ENCODE measurements at places on chromosomes 3 and 15.

DNA sequence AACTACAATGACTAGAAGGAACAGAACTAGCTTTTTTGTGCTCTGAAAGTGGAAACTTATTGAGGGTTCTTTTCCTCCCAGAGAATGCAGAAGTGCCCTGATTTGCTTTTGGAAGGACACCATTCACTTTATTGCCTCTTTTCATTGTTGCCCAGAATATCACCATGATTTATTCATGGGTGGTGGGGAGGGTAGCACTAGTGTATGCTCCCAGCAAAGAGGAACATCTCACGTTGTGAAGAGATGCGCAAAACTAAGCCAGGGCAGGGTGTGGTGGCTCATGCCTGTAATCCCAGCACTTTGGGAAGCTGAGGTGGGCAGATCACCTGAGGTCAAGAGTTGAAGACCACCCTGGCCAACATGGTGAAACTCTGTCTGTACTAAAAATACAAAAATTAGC is 31.4 kb downstream of the FLNB start:
- no peak for DNase-seq

DNA sequence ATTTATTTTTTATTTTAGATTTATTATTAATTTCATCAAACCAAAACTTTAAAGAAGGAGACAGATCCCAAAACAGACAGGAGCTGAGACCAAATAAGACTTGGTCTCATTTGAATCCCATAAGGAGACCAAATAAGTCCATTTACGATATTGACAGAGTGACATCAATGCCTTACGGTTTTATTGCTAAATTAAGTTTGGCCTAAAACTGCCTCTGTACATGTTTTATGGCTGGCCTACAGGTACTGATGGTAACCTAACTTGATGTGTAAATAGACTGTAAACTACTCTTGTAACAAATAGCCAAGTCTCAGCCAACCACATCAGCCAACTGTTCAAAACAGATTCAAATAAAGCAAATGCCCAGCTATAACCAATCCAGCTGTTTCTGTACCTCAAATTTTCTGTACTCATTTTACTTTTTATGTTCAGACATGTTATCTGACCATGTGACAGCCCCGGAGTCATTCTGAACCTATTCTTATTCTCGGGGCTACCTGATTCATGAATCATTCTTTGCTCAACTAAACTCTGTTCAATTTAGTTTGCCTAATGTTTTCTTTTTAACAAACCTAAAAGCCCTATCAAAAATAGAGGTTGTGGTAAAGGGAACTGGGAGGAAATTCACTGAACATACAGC is 89.4 kb upstream of the CDAN1 start:
- DNase-seq = no peak

DNA sequence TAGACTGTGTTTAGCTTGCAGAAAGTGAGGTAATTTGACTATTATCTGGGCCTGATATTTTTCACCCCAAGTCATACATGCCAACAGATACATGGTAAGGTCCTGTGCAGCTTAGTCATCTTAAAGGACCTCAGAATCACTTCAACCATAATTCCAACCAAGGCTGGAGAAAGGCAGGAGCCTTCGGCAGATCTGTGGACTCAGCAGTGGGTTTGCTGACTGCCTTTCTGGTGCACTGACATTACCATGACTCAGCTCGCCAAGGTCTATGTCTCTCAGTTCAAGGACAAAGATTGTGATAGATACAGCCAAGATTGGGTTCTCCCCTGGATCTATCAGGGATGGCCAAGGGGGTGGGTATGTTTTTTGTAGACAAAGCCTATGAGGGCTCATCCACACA is 32.7 kb downstream of the LYZL4 start:
- DNase-seq = no peak

DNA sequence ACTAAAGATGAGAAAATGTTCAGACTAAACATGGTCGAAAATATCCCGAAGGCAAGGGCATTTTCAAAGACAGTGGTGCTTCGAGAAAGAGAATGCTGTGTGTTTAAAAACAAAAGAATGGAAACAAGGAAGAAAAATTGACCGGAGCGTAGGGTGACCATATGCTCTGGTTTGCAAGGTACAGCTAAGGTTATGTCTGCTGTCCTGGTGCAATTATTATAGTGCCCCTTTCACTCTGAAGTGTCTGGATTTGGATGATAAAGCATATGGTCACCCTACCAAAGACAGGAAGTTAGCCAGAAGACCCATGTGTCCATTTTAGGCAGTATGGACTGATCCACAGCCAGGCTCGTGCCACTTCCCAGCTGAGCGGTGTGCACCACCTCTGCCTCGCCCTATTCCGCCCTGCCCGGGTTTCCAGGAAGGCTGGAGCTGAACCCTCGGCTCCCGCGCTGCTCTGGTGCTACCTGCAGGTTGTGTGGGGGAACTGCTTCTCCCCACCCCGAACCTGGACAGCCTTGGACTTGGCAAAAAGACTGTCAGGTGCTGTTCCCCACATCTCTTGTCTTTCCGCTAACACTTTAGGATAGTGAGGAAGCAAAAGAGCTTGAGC is 25.2 kb downstream of the GOLGA6D start:
- no peak for DNase-seq

DNA sequence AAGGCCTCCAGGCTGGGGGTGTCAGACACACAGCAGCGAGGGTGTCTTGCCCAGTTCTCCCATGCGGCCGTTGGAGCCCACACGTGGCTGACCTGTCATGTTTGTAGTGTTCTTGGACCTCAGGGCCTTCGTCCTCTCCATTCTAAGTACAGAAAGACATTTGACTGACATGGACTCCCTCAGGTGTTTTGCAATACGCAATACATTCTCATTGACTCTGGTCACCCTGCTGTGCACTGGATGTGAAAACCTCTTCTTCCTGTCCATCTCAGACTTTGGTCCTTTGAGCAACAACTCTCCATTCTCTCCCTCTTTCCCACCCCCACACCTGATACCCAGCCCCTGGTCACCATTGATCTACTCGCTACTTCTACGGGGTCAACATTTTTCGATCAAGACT is 28.9 kb upstream of the ACAD9 start:
- DNase-seq = no peak

DNA sequence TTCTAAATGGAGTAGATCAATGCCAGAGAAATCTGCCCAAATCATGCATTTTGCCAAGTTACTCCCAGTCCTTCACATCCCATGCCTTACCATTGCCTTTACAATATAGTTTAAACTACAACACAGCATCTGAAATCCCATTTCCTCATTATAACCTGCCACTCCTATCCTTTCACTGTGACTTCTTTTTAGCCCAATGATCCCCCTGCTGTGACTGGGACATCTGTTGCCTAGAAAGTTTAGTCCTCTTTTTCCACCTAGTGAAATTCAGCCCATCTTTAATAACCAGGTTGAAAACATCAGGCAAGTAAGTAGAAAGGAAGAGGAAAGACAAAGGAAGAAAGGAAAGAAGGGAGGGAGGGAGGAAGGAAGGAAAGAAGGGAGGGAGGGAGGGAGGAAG is 627.9 kb upstream of the ZNF385D start:
- DNase-seq = no peak

- no peak for DNase-seq
Observed at GRCh38 chr15:80174017-80174746, 21.4 kb downstream of the FAH start.

- no peak for DNase-seq
Observed at GRCh38 chr3:123471106-123471505, 22.2 kb upstream of the ADCY5 start.

GRCh38 chr15:65583701-65584100 is 27.2 kb downstream of the INTS14 start:
- no peak for DNase-seq

DNA sequence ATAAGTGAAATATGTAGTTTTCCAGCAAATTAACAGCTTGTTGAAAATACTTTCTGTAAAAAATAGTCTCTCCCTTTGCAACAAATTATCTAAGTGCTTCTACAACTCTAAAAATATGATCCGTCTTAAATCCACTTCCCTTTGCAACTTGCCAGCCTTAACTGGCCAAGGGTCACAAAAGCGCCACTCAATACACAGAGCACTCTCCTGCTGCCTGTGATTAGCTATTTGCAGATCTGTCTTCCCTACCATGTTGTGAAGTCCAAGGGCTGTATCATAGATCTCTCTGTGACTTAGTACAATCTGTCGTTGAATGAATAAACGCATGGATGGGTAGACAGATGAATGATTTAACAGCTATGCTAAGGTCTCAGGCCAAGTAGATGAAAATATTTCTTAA is 76.2 kb downstream of the ITGB5 start:
- DNase-seq = no peak

DNA sequence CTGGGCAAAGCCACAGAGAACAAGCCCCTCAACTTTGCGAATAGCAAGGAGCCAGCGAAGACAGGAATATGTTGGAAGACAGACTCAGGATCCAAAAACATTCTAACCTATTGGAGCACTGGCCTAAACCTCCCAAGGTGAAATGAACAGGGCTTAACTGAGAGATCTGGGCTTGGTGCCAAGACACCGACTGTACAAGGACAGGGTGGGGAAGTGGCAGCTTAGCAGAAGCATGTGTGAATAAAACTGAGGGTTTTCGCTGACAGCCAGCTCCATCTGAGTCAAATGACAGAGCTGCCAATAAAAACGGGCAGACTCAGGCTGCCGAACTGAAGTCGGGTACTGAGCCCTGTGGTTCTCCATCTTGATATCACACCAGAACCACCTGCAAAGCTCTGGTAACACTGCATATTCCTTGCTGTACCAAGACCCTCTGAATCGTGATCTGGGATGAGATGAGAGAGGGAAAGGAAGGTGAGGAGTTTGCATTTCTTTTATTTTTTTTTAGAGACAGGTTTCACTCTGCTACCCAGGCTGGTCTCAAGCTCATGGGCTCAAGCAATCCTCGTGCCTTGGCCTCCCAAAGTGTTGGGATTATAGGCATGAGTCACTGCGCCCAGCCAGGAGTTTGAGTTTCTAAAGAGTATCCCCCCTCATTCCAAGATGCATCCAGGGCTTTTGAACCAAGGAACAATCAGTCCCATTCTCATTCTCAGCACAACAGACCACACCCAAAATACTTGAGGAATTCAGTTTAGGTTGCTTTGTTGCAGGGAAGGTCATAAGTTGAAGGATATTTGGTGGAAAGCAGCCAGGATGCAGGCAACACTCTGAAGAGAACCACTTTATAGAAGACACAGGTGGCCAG is 6.0 kb upstream of the PLCB2 start:
- DNase-seq = no peak

- no peak for DNase-seq
Observed at GRCh38 chr3:120357807-120358206, 8.7 kb upstream of the LRRC58 start.

DNA sequence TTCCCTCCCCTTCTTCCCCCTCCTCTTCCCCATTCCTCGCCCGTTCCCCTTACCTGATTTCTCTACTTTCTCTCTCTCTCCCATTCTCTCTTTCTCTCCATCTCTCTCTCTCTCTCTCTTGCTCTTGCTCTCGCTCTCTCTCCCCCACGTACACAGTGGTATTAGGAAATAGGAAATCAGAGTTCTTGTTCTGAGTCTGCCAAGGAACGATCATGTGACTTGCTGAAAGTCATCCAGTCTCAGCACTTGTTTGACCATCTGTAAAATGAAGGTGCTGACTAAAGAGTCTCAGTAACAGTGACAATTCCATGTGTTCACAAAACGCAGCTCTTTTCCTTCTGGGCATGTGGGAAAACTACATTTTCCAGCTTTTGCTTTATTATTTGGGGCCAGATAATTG is 445.0 kb upstream of the TGFBR2 start:
- no peak for DNase-seq

GRCh38 chr3:145639003-145639606 is 521.9 kb downstream of the PLOD2 start:
- no peak for DNase-seq

DNA sequence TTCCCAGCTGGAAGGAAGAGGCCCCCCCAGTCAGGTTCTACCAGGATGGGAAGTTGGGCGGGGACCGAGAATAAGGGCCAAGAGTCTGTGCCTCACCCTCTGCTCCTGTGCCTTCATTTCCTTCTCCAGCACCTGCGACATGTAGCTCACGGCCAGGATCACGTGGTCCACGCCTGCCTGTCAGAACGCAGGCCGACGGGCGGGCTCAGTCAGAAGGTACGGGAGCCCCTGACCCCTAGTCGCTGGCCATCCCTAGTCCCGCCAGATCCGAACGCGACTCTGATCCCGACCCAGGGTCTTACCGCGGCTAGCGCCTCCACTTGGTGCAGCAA is 489 bp downstream of the GMPPB start:
- peak; percentile 28 for DNase-seq

- no peak for DNase-seq
Observed at GRCh38 chr3:81445712-81446111, 315.7 kb downstream of the GBE1 start.

DNA sequence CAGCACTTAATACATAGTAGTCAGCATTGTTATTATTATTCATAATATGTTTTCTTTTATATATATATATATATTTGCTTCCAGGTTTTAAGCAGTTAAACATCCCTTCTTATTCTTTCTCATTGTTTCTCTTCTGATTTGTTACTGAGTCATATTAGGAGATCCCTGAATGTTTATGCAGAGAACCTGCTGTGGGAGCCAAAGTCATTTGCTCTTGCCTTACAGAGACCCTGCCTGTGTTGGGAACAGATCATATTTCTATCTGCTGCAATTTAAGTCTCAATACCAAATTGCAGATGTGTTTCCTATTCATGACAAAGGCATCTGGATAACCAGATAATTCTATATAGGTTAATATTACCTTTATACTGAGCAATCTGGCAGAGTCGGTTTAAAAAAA is 323.0 kb upstream of the UMPS start:
- no peak for DNase-seq

GRCh38 chr3:14959359-14959943 is 12.1 kb downstream of the NR2C2 start:
- DNase-seq = no peak

- no peak for DNase-seq
Observed at GRCh38 chr3:133077688-133078087, 39.5 kb downstream of the TMEM108 start.

- no peak for DNase-seq
Observed at GRCh38 chr3:44109771-44110361, 131.8 kb upstream of the TOPAZ1 start.

- no peak for DNase-seq
Observed at GRCh38 chr3:21938267-21938681, 187.3 kb upstream of the ZNF385D start.

DNA sequence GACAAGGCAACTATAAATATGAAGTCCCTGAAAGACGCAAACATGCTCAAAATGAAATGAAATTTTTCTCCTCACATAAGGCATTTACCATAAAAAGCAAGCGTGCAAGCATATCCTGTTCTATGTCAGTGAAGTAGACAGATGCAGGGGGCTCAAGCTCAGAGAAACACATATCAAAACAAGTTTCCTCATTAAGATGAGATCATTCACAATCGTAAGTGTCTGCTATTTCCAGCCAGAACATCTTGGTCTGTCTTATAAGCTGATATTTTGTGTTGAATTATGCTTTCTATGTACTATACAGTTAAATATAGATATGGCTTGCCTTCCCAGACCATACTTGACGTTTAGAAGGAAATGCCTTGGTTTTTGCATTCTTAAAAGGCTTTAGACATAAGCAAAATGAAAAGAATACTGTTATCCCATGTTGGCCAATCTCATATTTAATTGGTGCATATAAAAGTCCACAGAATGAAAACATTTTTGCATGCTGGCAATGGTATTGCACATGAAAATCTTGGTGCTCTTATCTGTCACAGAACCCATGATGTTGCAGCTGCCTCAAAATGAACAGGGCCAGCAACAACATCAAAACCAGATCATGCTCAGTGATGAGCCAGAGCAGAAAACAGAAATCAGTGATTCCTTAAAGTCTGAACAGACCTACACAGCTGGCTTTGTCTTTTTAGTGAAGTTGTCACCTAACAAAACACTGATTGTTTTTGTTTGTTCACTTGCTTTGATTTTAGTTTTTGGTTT is 65.4 kb downstream of the SIDT1 start:
- DNase-seq = no peak

- no peak for DNase-seq
Observed at GRCh38 chr3:147007736-147008245, 398.6 kb downstream of the ZIC4 start.

All from stimulated activated CD4-positive, alpha-beta T cell treated with anti-CD3 and anti-CD28 coated beads, Interleukin-1b, Interleukin-23, amount 100 ng/mL, for 4 hours (primary cell).